ENCODE measurements at places on chromosomes 5 and 9.

DNA sequence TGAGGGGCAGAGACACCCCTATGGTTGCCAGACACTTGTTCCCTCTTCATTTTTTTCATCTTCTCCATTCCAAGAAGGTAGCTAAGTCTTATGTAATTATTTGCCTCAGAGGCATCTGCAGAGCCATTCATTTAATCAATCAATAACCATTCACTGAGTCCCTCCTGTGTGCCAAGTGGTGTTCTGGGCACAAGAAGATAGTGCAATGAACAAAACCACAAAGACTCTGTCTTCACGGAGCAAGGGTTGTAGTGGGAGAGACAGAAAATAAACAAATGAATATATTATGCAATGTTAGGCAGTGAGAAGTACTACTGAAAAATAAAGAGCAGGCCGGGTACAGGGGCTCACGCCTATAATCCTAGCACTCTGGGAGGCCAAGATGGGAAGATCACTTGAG, 41.4 kb upstream of the CTNNA1 start:
- ATAC-seq = no peak

GRCh38 chr9:84858364-84858763, 188.8 kb downstream of the NTRK2 start:
- no peak for ATAC-seq

GRCh38 chr5:3342271-3343100, 253.1 kb upstream of the IRX1 start:
- no peak for ATAC-seq

DNA sequence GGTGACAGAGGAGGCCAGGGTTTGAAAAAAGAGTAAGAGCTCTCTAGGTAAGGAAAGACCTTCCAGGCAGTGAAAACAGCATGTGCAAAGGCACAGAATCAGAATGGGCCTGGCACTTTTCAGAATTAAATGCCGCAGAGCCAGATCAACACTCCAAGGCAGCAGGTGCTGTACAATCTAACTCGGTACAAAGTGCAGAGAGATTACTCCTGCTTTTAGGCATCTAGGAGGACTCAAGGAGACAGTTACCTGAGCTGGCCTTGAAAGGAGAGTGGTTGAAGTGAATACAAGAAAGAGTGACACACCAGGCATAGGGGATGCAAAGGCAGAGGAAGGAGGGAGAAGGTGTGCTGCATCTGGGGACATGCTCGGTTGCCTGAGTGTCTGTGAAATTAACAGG, 21.5 kb downstream of the HRH2 start:
- ATAC-seq = no peak

DNA sequence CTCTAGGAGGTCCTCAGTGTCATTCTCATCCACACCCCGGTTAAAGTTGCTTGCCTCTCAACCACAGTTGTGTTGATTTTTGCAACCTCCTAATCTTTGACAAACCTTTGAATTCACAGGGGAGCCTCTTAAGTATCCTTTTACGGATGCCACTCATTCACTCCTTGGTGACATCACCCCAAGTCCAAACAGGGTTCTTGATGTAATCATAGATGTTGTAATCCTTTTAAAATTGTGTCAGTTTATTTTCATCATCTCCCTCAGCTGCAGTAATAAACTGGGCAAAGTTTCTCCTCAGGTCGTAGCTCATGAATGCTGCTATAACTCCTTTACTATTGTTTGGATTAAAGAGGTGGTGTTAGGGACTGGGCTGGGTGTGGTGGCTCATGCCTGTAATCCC, 637.2 kb upstream of the NUDT12 start:
- ATAC-seq = no peak

DNA sequence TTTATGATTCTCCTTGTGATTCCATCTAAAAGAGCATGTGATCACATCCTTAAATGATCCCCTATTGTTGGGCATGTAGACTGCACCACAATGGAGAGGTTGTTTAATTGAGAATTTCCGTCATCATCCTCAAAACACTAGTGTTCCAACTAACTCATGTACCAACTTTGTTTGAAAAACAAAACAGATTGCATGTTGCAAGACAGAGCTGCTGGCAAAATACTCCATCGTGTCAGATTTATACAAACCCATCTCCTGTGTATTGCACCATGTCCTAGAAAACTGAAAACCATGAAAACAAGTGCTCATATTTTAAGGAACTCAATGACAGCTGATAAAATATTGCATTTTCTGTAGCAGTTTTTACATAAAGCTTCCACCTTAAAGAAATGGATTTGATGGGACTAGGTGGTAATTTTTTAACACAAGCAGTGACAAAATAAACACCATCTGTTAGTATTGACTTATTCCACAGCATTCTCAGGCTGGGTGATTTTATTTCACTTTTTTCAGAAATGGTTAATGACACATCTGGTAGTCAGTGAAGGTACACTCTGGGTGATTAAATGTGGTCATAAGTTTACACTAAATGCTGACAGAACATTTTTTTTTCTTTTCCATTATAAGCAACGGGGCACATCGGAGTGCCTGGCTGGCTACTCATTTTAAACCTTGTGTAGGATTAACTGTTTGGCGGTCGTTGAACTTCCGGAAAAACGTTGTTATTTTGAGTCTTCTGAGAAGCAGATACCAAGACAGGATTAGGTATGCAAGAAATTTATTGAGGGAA, 602.9 kb upstream of the WWC1 start:
- ATAC-seq = no peak

DNA sequence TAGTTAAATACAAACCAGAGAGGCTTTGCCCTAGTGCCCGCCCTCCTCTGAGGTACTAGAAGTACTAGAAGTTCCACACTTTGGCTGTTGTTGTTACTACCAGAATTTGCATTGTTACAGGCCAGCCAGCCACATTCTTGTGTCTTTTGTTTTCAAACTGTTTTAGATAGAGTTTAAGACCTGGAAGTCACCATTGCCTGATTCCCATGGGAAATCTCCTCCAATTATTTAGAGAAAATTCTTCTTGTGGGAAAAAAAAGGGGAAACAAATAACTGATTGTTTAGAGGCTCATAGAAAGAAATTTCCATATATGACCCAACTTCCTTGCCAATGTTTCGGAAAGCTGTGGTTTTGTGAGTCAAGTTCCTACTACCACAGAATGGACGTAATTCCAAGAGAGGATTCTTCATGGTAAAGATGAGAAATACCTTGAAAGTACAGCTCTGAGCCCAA, 252.2 kb downstream of the GOLPH3 start:
- ATAC-seq = no peak

DNA sequence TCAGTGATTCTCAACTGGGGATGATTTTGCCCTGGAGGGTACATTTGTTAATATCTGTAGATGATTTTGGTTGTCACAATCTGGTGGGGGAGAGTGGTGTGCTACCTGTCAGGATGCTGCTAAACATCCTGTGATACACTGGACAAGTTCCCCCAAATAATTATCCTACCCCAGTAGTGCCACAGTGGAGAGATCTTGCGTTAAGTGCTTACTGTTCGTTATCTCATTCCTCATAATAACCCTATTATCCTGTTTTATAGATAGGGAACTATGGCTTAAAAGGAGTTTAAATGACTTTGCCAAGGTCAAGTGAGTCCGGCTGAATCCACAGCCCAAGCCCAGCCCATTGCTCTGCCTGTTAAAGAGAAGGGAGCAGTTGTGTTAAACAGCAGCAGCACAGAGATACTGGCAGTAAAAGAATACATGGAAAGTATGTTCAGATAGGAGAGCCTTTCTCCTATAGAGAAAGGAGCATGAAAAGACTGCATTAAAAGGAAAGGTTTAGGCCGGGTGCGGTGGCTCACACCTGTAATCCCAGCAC, 15.4 kb downstream of the CNOT8 start:
- no peak for ATAC-seq

- no peak for ATAC-seq
These were observed 202.8 kb downstream of the SPOCK1 start for GRCh38 chr5:137296213-137296781.

DNA sequence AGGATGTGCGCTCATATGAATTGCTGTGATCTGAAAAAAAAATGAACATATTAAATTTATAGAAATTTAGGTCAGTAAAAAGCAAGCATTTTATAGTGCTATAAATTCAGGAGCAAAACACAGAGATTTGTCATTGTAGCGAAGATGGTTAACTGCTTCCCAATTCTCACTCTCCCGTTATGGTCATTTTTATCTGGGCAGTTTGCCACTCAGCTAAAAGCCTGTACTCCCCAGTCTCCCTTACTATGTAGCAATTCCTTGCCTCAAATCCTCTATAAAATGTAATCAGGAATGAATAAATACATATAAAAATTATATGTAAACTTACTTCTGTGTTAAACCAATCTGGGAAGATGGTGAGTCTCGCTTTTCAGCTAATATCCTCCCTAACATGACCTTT, 471.5 kb downstream of the HINT1 start:
- no peak for ATAC-seq

DNA sequence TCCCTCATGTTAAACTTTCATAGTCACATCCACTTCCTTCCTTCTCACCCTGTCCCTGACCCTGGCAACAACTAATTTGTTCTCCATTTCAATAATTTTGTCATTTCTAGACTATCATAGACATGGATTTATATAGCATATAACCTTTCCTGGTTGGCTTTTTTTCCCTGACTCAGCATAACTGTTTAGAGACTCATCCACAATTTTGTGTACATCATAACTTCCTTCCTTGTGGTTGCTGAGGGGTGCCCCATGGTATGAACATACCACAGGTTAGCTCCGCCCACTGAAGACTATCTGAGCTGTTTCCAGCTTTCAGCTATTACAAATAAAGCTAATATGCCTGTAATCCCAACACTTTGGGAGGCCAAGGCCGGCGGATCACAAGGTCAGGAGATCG, 137.3 kb downstream of the PHF2 start:
- ATAC-seq = no peak

GRCh38 chr5:123429993-123430392, 6.8 kb upstream of the CEP120 start:
- peak; percentile 51 for ATAC-seq

GRCh38 chr9:37617832-37618231, 25.4 kb upstream of the TOMM5 start:
- no peak for ATAC-seq

DNA sequence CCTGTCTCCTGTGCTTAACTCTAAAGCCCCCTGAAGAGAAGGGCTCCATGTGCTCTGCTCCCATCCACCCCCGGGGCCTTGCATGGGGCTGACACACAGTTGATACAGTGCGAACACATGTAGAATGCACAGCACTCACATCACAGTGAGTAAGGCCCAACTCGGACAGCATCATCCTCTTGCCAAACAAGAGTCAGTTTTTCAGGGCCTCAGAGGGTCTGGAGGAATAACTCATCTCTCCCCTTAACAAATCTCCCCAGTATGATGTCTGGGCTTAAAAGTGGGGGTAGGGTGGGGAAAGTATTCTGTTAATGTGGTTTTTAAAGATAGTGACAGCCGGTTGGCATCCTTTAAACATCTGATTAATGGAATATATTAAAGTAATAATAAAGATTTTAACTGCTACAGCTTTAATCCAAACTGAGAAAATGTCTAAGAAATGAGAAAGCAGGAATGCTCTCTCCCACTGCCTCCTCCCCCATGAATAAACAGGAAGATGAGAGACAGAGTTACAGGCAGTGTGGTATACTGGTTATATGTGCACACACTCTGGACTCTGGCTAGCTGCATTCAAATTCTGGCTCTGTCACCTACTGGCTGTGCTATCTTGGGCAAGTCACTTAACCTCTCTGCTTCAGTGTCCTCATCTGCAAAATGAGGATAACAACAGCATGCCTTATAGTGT, 22.5 kb downstream of the APBA1 start:
- ATAC-seq = no peak

GRCh38 chr5:4542145-4542778, 597.9 kb upstream of the ADAMTS16 start:
- no peak for ATAC-seq

- no peak for ATAC-seq
These were observed 51.6 kb downstream of the F2RL2 start for GRCh38 chr5:76571559-76571958.

DNA sequence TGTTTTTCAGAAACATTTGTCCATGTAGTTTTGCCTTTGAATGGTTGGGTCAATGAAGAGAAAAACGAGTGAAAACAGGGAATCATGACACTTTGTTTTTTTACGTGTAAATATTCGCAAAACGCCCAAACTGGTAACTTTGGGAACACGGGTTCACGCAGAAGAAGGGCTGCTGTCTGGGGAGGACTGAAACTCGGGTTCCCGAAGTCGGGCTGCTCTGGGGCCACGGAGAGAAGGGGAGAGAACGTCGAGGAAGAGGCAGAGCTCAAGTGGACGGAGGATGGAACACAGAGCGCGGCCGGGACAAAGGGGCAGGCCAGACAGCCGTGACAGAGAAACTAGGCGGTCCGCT, 478 bp upstream of the SETD9 start:
- no peak for ATAC-seq

GRCh38 chr5:100644185-100644584, 109.0 kb downstream of the FAM174A start:
- no peak for ATAC-seq

- ATAC-seq = peak; percentile 64
These were observed 2.8 kb upstream of the CMYA5 start for GRCh38 chr5:79686799-79687198.

DNA sequence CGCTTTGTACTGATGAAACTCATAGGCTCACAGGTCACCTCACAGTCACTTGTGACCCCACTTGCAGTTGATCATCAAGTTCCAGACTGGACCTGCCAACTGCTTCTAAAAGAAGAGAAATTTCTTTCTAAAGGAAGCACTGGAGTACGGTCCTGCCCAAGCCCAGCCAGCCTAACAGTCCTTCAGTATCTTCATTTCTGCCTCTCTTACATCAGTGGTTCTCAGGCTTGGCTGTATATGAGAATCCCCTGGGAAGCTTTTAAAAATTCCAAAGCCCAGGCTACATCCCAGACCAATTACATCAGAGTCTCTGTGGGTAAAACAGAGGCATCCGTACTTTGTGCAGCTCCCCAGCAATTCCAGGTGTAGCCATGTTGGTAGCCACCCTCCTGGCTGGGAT, 282.1 kb downstream of the NFIB start:
- ATAC-seq = no peak

DNA sequence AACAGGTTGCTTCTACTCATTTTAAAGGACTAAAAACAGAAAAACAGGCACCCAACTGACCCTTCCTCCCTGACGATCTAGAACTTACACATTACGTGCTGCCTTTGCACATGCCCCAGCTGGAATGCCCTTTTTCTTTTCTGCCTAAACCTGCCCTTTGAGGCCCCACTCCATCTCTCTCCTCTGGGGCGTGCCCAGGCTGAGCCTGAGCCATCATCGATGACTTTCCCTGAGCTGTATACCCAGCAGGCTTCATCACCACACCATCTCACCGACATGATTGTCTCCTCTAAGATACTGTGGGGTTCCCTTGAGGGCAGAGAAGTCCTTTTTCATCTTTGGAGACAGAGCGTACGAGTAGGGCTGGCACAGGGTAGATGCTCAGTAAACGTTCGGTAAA, 24.1 kb upstream of the GABBR2 start:
- ATAC-seq = no peak

DNA sequence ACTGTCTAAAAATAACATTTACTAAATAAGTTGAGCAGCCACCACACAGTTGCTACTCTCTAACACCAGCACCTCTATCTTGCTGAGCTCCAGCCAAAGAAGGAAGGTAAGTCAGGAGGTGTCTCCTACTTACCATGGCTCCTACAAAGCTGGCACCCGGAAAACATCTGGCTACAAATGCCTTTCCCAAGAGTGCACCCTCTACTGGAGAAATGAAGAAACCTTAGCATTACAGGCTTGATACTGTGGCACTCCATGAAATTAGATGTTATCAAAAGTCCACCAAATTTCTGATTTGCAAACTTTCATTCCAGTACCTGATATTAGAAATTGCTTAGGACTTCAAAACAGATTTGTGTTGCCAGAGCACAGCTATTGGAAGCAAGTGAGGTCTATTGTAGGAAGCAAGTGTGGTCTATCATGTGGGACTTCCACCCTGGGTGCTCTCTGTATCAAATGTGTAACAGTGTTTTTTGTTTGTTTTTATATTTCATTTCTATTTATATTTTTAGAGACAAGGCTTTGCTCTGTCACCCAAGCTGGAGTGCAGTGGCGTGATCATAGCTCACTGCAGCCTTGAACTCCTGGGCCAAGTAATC, 25.7 kb upstream of the RFK start:
- ATAC-seq = no peak
